ENCODE measurements at places on chromosomes 5 and 9.

- DNase-seq, result no peak
Measured at GRCh38 chr5:131957721-131958441, 12.4 kb upstream of the MEIKIN start.

- no peak for DNase-seq
Measured at GRCh38 chr9:6224393-6225154, 9.0 kb downstream of the IL33 start.

DNA sequence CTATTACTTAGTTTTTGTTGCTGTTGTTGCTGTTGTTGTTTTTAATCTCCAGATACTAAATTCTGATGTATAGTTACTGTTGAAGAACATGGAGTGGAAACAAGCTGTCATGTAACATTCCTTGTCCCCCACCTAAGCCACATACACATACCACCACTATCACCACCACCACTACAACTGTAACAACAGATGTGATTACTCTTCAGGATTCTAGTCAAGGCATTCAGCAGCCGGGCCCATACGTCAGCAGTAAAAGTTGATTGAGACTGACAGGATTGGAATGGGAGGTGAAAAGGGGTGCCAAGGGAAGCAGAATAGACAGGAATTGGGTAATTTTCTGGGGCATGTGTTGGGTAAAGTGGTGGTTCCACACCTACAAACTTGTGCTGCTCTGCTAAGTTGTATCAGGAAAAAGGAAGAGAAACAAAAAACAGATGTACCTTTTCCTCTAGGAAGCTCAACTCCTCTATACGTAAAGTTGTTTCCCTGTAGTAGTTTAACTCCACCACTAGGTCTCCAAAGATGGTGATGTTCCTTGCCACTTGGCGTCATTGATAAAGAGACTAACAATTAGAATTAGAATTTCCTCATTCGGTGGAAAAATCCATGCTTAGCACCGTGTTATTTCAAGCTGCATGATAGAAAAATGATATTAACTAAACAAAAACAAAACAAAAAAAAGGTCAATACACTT lies 138.6 kb downstream of the ARRDC3 start:
- no peak for DNase-seq

DNA sequence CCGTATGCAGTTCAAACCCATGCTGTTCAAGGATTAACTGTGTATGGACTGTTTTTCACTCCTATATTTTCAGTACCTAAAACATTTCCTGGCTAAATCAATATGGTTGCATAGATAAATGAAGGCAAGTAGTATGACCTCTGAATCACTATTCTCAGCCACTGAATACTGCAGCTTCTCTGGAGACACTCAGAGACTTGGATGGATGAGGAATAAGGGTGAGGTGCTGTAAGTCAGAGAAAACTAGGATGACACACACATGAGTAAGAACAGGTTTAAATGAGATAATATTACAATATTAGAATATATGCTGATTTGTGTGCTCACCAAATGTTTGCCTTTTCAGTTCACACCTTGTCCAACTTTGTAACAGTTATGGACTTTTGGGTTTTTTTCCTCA lies 26.0 kb upstream of the ANXA1 start:
- no peak for DNase-seq

GRCh38 chr5:96687812-96688453 lies 25.8 kb downstream of the CAST start:
- DNase-seq, result no peak

GRCh38 chr9:38175423-38175822 lies 106.4 kb upstream of the SHB start:
- no peak for DNase-seq

GRCh38 chr5:78613756-78614155 lies 34.8 kb downstream of the LHFPL2 start:
- no peak for DNase-seq

All from LNCaP clone FGC (cell line).